ENCODE measurements at places on chromosomes 6 and 20.
A peak's percentile ranks its signal among the peaks of the same experiment; 100 is the strongest.

- peak; percentile 81 for DNase-seq
These were observed 5.1 kb downstream of the HLA-DMA start for GRCh38 chr6:32947552-32948465.

- no peak for DNase-seq
These were observed 25.4 kb downstream of the UNC5CL start for GRCh38 chr6:41013466-41014153.

- no peak for DNase-seq
These were observed 97.2 kb upstream of the MAP7 start for GRCh38 chr6:136647363-136647852.

DNA sequence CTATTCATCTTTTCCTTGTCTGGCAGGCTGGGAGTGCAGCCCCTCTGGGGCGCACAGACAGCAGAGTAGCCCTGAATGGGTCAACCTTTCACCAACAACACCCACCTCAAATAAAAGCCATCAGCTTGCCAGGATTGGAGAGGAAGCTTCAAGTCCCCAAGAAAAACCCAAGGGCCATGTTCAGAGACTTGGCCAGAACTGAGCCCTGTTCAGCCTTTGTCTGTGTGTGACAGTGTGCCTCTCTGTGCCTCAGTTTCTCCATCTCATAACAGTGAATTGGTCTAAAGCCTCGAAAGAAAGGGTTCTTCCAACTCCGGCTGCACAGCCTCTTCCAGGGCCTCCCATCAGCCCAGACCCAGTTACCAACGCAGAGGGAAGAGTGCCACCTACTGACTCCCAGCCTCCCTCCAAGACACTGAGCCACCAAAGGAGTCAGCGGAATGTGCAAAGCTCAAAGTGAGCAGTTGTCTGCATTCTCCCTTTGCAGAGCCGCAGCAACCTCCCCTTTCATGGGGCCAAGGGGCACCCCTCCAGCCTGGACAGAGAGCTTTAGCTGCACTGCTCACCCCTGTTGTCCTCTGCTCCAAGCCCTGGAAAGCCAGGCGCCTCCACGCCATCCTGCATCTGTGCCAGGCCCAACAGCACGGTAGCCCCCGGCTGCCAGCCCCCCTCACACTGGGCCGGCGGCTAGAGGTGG is 82.7 kb upstream of the TOP1 start:
- DNase-seq: peak; percentile 62

- DNase-seq: no peak
These were observed 44.6 kb downstream of the WDR27 start for GRCh38 chr6:169657284-169657610.

GRCh38 chr6:29559524-29560287 is at the start of gene UBD:
Gene UBD (minus strand): TSS chr6:29559732. CDS start chr6:29559701, 31 bp downstream.
- peak; percentile 39 for DNase-seq

DNA sequence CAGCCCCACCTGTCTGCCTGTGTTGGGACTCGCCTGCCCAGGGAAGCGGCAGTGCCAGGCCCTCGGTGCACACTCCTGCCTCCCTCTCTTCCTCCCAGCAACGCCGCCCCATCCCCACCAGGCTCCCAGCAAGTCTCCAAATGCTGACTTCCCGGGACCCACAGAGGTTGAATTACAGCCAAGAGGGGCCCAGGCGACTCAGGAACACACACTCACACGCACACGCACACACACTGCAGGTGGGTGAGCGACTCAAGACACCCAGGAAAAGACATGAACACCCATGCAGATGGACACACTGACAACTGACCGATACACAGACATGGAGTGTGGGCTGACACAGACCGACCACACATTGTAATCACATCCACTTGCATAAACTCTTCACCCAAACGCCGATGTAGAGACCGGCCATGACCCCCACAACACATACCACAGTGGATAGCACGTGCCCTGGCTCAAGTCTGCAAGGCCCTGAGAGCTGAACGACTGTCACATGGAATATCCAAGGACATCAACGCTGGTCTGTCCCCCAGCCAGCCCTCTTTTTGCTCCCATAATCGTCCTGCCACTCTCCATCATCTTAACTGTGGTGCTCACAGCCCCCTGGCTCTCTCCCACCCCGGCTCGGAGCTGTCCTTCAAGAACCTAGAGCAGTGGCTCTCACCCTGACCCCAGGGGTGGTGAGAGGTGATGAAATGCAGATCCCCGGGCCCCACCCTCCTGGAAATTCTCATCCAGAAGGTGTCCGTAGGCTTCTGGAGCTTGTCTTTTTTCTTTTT is 470 bp upstream of the FAM83C start:
- DNase-seq: no peak

DNA sequence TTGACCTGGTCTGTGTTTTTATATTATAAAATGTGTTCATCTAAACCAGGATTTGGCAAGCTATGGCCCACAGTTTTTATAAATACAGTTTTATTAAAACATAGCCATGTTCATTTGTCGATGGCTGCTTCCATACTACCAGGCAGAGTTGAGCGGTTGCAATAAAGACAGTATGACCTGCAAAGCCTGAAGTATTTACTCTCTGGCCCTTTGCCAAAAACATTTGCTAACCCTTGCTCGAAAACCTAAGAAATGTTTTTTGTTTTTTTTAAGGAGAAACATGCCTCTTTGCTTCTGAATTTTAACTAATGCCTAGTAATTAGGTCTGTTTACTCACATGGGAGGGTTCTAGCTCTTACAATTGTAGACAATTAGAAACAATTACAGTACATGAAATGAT is 67.4 kb upstream of the SMIM28 start:
- DNase-seq: no peak

- no peak for DNase-seq
These were observed 13.0 kb downstream of the MRS2 start for GRCh38 chr6:24415753-24416152.

GRCh38 chr20:61664556-61665320 is 400.9 kb downstream of the TAF4 start:
- no peak for DNase-seq

- DNase-seq: no peak
These were observed 80.8 kb downstream of the SCAF8 start for GRCh38 chr6:154814063-154814462.

- no peak for DNase-seq
These were observed 311.5 kb upstream of the ID4 start for GRCh38 chr6:19525673-19526072.

DNA sequence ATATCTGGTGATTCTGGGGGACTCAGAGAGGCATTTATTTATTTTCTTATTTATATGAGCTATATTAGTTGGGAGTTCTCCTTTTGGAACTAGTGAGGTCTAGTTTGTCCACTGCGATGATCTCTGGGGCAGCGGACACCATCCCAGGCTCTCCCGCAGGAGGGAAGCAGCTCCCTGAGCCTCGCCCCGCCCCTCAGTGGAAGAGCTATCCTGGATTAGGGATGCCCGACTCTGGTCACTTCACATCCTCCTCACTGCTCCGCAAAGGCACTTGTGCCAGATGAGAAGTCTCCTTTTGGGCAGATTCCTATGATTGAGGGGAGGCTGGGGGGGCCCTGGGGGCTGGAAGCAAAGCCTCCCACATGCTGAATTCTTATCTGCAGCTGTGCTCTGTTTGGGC is 3.6 kb upstream of the MAS1 start:
- DNase-seq: no peak

DNA sequence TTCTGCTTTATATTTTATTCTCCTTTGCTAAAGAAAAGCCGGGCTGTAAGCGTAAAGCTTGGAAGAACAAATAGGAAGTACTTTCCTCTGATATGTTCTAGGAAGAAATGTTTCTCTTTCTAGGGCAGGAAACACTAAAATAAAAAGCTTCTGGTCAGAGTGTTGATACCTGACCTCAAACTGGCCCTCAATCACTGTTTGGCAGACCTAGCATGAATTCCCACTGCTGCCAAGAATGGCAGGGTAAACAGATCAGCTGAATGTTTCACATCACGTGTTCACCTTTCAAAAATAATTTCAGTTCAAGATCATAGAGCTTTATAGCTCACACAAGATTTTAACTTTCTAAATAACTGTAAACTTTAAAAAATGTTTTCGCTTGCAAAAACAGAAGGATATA is 2.9 kb downstream of the MPC1 start:
- DNase-seq: no peak

- no peak for DNase-seq
These were observed 36.8 kb downstream of the MANEA start for GRCh38 chr6:95614094-95614493.

DNA sequence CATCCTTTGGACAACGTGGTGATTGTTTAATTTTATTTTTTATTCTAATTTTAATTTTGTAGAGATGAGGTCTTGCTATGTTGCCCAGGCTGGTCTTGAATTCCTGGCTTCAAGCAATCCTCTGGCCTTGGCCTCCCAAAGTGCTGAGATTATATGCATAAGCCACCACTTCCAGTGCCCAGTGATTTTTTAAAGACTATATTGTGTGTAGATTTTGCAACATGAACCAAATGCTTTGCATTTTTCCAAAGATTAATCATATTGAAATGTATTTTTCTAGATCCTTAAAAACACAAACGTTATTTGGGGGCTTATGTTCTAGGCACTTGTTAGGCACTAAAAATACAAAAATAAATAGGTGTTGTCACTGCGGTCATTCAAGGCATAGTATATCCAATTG is 117.6 kb upstream of the CCN2 start:
- no peak for DNase-seq

- DNase-seq: no peak
These were observed 210.3 kb downstream of the FOXA2 start for GRCh38 chr20:22374066-22374465.

DNA sequence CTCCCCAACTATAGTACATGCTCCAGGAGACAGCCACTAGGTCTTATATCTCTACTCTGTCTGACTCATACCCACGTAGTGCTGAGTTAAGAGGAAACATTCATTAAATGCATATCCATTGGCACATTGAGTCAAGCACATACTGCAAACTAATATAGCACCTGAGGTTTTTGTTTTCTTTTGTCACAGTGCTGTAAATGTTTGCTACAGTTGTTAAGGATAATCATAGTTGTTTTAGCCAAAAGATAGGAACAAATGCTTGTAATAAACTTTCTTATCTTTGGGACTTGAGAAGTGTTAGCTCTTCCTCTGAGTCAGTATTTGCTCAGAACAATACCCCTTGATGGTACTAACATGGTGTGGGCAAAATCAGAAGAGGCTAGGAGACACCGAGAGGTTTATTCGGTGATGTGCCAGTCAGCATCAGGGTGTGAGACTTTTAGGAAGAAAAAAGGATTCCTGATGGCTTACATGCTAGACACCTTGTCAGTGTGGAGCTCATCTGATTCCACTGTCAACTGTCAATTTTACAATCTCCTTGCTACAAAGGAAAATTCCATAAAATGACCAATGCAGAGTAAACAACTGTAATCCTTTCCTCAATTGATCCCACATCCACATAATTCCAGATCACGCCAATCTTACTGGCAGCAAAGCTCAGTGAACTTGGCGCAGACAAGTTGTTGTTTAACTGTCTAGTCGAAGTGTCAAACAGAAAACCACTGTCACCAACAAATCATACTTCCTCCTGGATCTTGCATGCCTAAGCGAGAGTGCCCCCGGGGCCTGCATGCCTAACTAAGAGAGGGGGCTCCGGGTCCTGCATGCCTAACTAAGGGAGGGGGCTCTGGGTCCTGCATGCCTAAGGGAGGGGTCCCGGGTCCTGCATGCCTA is 36.1 kb downstream of the ELOVL2 start:
- DNase-seq: peak; percentile 3

- no peak for DNase-seq
These were observed 493.2 kb downstream of the CDKAL1 start for GRCh38 chr6:21027507-21027906.

DNA sequence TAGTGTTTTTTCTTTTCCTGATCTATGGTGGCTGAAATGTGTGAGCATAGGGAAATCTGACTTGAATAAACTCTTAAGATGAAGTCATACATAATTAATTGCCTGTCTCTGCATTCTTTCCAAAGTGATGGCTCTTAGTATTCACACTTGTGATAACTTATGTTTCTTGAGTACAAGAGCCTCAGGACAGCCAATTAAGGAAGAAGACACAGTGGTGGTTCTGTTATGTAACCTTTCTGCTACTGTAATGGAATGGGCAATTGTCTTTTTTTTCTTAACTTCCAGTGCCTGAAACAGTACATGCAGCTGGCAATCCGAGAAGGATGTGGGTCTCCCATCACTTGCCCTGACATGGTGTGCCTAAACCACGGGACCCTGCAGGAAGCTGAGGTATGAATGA is 40.1 kb downstream of the RNF144B start:
- no peak for DNase-seq

GRCh38 chr20:483815-484644 is 21.7 kb upstream of the TBC1D20 start:
- DNase-seq: no peak

DNA sequence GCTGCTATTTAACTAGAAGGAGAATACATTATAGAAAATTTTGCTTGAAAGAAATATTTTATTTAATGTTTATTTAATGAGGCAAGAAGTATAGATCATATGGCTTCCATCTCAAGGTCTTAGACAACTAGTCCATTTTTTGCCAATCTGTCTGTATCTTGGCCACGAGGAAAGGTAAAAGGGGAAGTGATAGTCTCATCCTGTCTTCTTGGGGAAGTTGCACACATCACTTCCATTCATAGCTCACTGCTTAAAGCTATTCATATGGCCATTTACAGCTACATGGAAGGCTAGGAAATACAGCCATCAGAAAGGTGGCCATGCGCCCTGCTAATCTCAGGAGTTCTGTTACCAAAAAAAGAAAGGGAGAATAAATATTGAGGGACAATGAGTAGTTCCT is 50.8 kb downstream of the METTL24 start:
- no peak for DNase-seq

- DNase-seq: no peak
These were observed 61.5 kb downstream of the COL12A1 start for GRCh38 chr6:75144386-75144785.

GRCh38 chr20:2984028-2984501 is 59.4 kb upstream of the GNRH2 start:
- DNase-seq: no peak

- no peak for DNase-seq
These were observed 30.9 kb downstream of the ITPR3 start for GRCh38 chr6:33652002-33652401.

- no peak for DNase-seq
These were observed 28.4 kb downstream of the DCDC2 start for GRCh38 chr6:24329451-24329850.

DNA sequence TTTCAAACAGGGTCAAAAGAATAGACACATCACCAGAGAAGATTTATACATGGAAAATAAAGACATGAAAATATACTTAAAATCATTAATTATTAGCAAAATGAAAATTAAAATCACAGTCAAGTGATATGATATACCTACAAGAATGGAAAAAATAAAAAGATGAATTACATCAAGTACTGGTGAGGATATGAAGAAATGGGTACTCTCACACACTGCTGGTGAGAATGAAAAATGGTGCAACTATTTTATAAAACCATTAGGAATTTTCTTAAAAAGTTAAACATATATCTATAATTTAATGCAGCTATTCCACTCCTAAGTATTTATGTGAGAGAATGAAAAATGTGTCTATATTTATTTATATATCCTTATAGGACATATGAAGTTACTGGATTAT is 136.3 kb upstream of the GRIK2 start:
- no peak for DNase-seq

GRCh38 chr6:122871079-122871478 is 82.0 kb downstream of the SMPDL3A start:
- no peak for DNase-seq
